ENCODE measurements at places on chromosomes 12 and 14. TPM values are rescaled to one million over a fixed set of nuclear protein-coding genes. Genes with fewer than 3 reads are reported as not detected.

The SPX gene
- 0.38 TPM for total RNA-seq

The OTUB2 gene
- total RNA-seq, result 2.0 TPM

The TMX1 gene
- 87.2 TPM for total RNA-seq

The ATP2A2 gene
- total RNA-seq, result 122 TPM

The CLEC2D gene
- 2.3 TPM for total RNA-seq

The ZNF385A gene
- total RNA-seq, result 0.77 TPM

The TTC6 gene
- total RNA-seq, result not detected

The DHRS2 gene
- 0.19 TPM for total RNA-seq

The ALDH1L2 gene
- total RNA-seq, result 74.4 TPM

The AP1G2 gene
- total RNA-seq, result 13.2 TPM

The BLOC1S1 gene
- 76.1 TPM for total RNA-seq

The SLC25A21 gene
- total RNA-seq, result under 0.01 TPM

The PTPN21 gene
- 5.4 TPM for total RNA-seq

The TMEM121 gene
- total RNA-seq, result 12.7 TPM

The AMN gene
- total RNA-seq, result 0.56 TPM

The STYX gene
- 19.4 TPM for total RNA-seq

The NUMB gene
- 46.4 TPM for total RNA-seq

The CRIP2 gene
- 35.2 TPM for total RNA-seq

The KCNA1 gene
- total RNA-seq, result under 0.01 TPM

The CELA1 gene
- not detected for total RNA-seq

The CDKL1 gene
- 2.9 TPM for total RNA-seq

The HCFC2 gene
- 29.9 TPM for total RNA-seq

The HNF1A gene
- total RNA-seq, result not detected

The PSME1 gene
- 88.5 TPM for total RNA-seq

The PCED1B gene
- total RNA-seq, result 1.2 TPM

The ANO2 gene
- 0.19 TPM for total RNA-seq

The TMEM30B gene
- 0.56 TPM for total RNA-seq

The TAS2R20 gene
- total RNA-seq, result 1.2 TPM

Measured in regular cardiac myocyte (primary cell).